GM04503 (cell line): ENCODE measurements at places on chromosomes 2 and 18.

- no peak for DNase-seq
Observed at GRCh38 chr2:185127412-185127811, 529.1 kb downstream of the ZNF804A start.

GRCh38 chr2:47251404-47251675, 96.2 kb upstream of the STPG4 start:
- no peak for DNase-seq

GRCh38 chr18:47868744-47869143, 61.7 kb downstream of the SMAD2 start:
- DNase-seq, result no peak

GRCh38 chr18:53489266-53489665, 735.2 kb downstream of the MBD2 start:
- DNase-seq, result no peak

- no peak for DNase-seq
Observed at GRCh38 chr2:224601923-224602322, 16.8 kb upstream of the CUL3 start.

GRCh38 chr2:120262761-120263428, 10.2 kb downstream of the RALB start:
- DNase-seq, result no peak

DNA sequence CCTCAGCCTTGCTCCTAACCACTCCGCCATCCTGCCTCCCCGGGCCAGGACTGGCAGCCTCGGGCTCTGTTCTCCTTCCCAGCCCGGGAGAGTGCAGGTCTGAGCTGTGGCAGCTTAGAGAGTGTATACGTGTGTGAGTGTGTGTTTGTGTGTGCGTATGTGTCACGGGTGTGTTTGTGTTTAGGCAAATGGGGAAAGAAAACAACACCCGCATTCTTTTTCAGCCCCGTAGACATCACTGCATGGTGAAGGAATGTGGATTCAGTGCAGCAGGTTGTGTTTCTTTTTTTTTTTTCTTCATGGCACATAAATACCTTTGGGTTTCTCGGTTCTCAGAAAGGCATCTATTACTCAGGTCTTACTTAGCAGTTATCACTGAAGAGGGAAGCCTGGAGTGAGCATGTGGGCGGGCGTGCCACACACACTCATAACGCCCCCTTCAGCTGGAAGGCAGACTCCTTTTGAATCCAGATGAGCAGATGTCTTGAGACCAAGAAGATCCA, 44.2 kb downstream of the GLI2 start:
- peak; percentile 65 for DNase-seq

GRCh38 chr18:76368271-76368670, 126.8 kb downstream of the ZNF516 start:
- no peak for DNase-seq

DNA sequence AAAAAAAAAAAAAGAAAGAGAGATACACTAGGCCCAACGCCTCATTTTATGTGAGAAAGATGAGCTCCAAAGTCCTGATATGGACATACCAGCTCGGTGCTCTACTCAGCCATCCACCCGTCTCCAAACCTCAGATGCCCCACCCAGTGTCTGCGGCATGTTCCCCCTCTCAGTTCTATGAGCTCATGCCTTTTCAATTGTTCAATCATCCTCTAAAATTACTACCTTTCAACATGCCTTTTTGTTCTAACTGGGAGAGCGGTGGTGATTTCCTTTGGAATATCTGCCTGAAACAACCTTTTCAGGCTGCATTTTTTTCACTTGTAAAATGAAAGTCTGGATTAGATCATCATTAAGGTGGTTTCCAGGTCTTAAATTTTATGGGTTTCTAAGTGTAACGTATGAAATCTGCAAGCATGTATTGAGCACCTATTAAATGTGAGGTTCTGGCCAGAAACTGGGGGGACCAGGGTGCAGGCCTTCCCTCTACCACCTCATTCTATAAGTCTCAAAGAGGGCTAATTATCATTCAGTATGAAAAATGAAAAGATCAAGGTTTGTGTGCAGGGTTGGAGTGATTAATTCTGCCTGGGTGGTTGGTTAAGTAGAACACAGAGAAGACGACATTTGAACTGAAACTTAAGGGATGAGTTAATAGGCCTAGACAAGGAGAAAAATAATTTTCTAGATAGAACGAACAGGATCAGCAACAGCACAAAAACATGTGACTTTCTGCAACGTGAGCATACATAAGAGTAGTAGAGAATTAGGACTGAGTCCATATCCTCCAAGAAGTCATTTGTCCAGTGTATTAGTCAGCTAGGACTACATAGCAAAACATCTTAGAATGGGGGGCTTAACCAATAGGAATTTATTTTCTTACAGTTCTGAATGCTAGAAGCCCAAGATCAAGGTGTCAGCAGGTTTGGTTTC, 87.4 kb upstream of the GLS start:
- DNase-seq, result no peak

DNA sequence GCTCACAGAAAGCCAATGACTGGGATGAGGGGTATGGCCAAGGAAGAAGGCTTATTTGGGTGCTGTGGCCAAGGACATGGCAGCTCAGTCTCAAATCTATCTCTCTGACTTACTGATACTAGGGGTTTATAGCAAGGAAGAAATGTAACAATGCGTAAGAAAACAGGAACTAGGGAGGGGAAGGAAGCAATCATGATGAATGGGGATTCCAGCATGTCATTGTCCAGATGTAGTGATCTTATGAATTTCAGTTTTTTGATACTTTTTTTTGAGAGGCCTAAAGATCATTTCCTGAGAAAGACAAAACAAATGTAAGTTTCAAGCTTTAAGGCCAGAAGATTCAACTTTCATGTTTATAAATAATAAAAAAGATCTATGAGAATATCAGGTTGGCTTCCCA, 298.6 kb upstream of the FAM98A start:
- DNase-seq, result no peak

DNA sequence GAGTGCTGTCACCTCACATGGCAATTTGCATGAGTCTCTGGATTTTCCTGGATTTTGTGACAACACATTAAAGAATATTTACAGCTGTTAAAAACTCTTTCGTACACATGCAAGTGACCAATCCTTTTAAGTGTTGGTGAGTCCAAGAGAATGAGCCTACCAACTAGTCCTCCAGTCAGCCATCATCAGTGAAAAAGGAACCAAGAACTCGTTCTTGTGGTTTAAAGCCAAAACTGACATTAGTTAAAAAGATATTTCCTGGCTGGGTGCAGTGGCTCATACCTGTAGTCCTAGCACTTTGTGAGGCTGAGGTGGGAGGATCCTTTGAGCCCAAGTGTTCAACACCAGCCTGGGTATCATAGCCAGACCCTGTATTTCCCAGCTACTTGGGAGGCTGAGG, 215.4 kb upstream of the ITGA4 start:
- DNase-seq, result no peak

DNA sequence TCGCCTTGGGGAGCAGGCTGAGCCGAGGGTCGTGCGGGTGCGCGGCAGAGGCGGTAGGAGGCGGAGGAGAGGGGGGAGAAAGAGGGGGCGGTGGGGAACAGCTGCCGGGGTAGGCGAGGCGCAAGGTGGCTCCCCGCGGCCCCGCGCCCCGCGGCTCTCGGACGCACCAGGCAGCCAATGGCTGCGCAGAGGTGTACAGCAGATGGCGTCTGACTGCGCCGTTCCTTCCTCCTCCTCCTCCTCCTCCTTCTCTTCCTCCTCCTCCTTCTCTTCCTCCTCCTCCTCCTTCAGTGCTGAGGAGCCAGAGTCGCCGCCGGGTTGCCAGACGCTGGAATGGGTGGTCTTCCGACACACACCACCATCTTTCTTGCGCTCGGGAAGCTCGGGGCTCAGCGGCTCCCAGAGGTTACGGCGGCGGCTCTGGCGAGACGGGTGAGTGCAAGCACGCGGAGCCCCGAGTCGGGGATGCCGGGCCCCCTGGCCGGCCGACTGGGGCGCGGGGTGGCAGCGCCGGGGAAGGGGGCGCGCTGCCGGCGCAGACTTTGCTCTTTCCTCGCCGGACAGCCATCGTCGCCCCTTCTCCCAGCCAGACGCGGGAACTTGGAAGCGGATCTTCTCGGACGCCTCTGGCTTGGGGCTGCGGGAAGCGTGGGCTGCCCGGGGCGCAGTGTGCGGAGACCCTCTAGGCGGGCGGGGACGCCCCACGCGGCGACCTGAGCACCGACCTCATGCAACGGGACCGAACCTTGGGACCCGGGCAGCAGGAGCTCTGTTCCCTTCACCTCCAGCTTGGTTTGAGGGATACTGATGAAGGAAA, at the start of gene THSD7B:
Gene THSD7B, plus strand, starts transcription at position 290 of the 817 bp plus-strand sequence. CDS start 116,634 bp downstream, outside the sequence.
- no peak for DNase-seq

DNA sequence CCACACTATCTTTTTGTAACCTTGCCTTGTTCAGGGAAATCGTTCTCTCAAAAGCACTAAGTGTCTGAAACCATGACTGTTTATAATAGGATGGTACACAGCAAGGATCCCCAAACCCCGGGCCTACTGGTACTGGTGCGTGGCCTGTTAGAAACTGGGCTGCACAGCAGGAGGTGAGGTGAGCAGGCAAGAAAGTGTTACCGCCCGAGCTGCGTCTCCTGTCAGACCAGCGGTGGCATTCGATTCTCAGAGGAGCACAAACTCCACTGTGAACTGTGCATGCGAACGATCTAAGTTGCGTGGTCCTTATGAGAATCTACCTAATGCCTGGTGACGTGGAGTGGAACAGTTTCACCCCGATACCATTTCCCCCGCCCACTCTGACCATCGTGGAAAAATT, 81.8 kb upstream of the KCNJ3 start:
- DNase-seq, result no peak

- DNase-seq, result no peak
Observed at GRCh38 chr18:45386041-45386655, 229.1 kb upstream of the SLC14A2 start.

DNA sequence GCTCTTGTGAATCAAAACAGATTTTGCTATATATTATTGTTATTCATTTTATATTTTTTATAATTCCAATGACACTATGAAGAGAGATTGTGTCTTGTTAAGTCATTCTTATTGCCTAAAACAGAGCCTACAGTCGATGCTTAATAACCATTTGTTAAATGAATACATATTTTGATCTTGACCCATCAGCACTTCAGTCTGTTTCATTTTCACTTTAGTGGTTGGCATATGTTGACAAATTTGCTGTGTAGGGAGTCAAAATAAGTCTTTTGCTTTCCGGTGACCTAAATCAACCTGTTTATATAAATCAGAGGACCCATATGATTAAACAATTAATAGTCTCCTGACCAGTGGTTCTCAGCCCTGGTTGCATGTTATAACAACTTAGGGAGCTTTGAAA, 97.1 kb downstream of the TXNL1 start:
- no peak for DNase-seq

DNA sequence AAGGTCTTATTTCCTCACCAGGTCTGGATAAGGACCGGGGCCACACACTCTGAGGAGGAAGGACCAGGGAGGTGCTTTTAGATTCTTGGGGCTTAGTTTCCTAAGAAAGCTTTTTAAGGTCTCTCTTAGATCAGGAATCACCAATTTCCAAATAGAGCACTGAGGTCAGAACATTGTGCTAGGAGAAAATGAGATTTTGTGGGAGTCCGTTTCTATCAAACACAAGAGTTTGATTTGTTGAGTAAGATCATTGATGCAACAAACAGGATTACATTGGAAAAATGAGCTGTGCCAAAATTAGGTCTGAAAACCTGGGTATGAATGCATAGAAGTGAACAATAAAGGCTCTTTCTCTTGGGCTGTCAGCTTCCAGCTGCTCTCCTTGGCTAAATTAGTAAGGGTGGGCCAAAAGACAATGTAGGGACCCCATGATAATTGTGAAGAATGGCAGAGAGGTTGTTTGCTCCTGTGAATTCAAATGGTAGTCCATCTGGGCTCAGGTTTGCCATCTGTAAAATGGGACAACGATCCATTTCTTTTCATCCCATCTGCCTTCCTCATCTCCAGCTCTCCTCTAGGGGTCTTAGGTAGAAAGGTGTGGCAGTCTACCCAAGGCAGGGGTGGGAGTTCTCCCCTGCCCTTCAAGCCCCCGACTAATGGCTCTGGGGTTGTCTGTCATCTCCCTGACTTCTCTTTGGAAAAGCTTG, 20.0 kb downstream of the IGFBP2 start:
- no peak for DNase-seq

DNA sequence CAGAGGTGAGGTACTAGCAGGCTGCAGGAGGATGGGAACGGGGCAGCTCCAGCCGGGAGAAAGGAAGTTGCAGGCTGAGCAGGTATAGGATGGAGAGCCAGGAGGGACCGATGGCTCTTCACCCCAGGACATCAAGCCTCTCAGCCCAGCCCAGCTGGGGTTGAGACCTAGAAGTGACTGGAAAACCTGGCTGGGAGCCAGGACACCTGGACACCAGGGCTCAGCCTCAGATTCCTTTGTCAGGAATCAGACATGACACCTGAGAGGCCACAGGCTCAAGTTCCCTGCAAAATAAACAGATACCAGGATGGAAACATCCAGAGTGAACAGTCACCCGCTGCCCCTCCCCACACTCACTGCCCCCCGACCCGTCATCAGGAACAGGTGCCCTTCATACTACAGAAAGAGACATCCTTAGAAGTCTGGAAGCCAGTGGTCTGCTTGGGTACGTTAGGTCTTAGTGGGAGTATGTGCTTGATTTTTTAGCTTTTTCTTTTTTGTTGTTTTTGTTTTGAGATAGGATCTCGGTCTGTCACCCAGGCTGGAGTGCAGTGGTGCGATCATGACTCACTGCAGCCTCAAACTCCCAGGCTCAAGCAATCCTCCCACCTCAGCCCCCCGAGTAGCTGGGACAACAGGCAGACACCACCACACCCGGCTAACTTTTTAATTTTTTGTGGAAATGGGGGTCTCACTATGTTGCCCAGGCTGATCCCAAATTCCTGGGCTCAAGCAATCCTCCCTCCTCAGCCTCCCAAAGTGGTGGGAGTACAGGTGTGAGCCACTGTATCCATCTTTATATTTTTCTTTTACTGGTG, 95.7 kb upstream of the STPG4 start:
- no peak for DNase-seq

GRCh38 chr18:59592624-59593023, 104.6 kb downstream of the CCBE1 start:
- DNase-seq, result no peak

- DNase-seq, result peak; percentile 3
Observed at GRCh38 chr18:75162467-75162866, 46.5 kb downstream of the PTGR3 start.

DNA sequence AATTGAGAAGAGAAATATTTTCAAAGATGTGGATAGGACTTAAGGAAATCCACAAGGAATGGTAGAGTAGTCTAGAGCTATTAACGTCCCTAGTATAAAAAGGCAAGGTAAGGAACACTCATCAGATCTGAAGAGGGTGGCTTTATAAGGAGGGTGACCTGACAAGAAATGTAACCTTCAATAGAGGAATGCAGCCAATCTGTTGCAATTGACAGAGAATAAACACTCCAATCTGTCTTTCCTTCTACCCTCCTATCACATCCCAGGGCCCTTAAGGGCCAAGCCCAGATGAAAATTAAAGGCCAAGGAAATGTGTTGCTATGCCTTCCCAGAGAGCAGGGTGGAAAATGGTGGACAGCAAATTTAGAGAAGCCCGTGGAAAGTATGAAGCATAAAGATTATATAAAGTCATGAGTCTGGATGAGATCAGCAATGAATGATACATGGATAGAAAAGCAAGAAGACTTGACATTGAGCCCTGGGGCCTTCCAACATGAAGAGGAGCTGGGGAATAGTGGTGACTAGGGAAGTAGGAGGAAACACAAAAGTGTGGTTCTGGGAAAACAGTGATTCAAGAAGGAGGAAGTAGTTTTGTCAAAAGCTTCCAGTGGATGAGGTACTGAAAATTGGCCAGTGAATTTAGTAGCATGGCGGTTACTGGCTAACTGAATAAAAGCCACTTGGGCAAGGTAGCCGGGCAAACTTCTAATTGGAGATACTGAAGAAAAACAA, 270.6 kb upstream of the TANK start:
- no peak for DNase-seq

GRCh38 chr2:133266041-133266925, 302.0 kb downstream of the NCKAP5 start:
- no peak for DNase-seq
